ENCODE measurements at places on chromosomes 12 and 14. TPM values are rescaled to one million over a fixed set of nuclear protein-coding genes. Genes with fewer than 3 reads are reported as not detected.

Gene FAM90A1
- total RNA-seq, result 0.40 TPM

Gene RND1
- total RNA-seq, result 4.2 TPM

DNA sequence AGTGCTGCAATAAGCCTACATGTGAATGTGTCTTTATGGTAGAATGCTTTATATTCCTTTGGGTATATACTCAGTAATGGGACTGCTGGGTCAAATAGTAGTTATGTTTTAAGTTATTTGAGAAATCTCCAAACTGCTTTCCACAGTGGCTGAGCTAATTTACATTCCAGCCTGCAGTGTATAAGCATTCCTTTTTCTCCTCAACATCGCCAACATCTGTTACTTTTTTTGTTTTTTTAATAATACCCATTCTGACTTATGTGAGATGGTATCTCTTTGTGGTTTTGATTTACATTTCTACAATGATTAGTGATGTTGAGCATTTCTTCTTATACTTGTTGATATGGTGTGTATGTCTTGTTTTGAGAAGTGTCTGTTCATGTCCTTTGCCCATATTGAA is 1186.2 kb downstream of the BCL11B start:
- H3K4me3 ChIP-seq, result no peak overlapping the region
- H3K36me3 ChIP-seq, result no peaks in the 10 kb centered on the region
- H3K27ac ChIP-seq, result no peak overlapping the region
- DNase-seq, result no peak
- no peaks in the 10 kb centered on the region for H3K27me3 ChIP-seq

GRCh38 chr12:118427819-118428218 is 51.5 kb downstream of the SUDS3 start:
- no peak for DNase-seq
- H3K27me3 ChIP-seq, result no peaks in the 10 kb centered on the region
- H3K36me3 ChIP-seq, result no peaks in the 10 kb centered on the region
- H3K27ac ChIP-seq, result no peak overlapping the region
- no peaks in the 10 kb centered on the region for H3K4me1 ChIP-seq
- H3K4me3 ChIP-seq, result no peak overlapping the region

- no peaks in the 10 kb centered on the region for H3K36me3 ChIP-seq
- no peak overlapping the region for H3K27ac ChIP-seq
- no peak overlapping the region for H3K4me3 ChIP-seq
- H3K27me3 ChIP-seq, result no peaks in the 10 kb centered on the region
- no peak for DNase-seq
These were observed 14.9 kb downstream of the STXBP6 start for GRCh38 chr14:25034803-25035681.

Gene HRK
- total RNA-seq, result 0.12 TPM

- H3K27me3 ChIP-seq, result no peaks in the 10 kb centered on the region
- H3K27ac ChIP-seq, result no peak overlapping the region
- no peaks in the 10 kb centered on the region for H3K4me1 ChIP-seq
- H3K4me3 ChIP-seq, result no peak overlapping the region
These were observed 186.4 kb upstream of the E2F7 start for GRCh38 chr12:77251799-77252198.

GRCh38 chr14:88289996-88290395 is 33.1 kb downstream of the KCNK10 start:
- H3K4me3 ChIP-seq, result no peak overlapping the region
- no peaks in the 10 kb centered on the region for H3K36me3 ChIP-seq
- H3K27me3 ChIP-seq, result no peaks in the 10 kb centered on the region
- no peak for DNase-seq
- no peak overlapping the region for H3K27ac ChIP-seq
- H3K4me1 ChIP-seq, result no peaks in the 10 kb centered on the region

DNA sequence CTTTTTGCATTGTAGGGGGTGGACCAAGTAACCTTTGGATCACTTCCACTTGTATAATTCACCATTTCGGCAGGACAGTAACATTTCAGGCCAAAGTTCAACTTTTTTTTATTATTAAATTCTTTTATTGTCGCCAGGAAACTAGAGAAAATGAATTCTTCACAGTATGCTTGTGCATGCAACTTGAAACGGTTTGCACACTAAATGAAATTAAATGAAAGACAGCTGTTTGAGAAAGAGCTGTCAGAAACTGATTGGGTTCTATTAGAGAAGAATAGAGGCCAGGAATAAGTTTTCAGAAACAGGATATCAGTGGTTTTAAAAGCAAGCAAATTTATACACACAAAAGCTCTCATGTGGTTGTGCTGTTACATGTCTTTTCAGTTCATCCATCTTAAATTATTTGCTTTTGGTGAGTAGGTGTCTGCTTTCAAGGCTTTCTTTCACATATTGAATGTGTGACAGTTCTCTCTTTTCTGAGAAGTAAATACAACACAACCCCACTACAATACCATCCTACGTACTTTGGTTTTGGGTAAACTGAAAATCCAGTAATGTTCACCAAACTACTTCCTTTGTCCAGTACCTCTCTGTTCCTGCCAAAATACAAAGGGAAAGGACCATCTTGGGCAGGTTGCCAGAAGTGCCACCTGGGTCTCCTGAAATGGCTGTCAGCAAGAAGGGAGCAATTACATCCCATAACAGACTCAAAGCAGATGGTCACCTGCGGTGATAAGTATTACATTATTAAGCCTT is 291.7 kb downstream of the RAD51B start:
- no peak overlapping the region for H3K4me3 ChIP-seq
- no peak for DNase-seq
- no peaks in the 10 kb centered on the region for H3K4me1 ChIP-seq
- no peak overlapping the region for H3K27ac ChIP-seq
- no peaks in the 10 kb centered on the region for H3K27me3 ChIP-seq

- no peaks in the 10 kb centered on the region for H3K36me3 ChIP-seq
- H3K4me1 ChIP-seq, result no peaks in the 10 kb centered on the region
- H3K4me3 ChIP-seq, result no peak overlapping the region
- no peak for DNase-seq
- no peak overlapping the region for H3K27ac ChIP-seq
- H3K27me3 ChIP-seq, result peaks cover 12% of the 10 kb centered on the region
These were observed 26.7 kb downstream of the SERPINA1 start for GRCh38 chr14:94361682-94362081.

DNA sequence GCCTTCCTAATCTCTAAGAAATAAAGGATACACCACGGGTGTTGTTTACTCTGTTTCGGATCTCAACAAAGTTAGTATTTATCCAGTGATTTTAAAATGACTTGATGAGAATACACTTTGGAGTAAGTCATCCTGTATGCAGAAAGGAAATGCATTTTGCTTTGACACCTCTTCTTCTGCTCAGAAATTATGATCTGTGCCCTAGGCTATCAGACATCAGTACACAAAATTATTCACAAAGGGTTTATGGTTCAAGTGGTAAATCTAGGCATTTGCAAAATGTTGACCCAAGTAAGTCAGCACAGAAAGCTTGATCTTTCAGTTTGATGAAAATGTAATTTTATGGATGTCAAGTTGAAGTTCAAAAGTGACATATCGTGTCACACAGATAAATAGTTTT is 248.5 kb downstream of the ATP23 start:
- no peaks in the 10 kb centered on the region for H3K27me3 ChIP-seq
- H3K4me3 ChIP-seq, result no peak overlapping the region
- DNase-seq, result no peak
- no peak overlapping the region for H3K27ac ChIP-seq
- no peaks in the 10 kb centered on the region for H3K36me3 ChIP-seq

DNA sequence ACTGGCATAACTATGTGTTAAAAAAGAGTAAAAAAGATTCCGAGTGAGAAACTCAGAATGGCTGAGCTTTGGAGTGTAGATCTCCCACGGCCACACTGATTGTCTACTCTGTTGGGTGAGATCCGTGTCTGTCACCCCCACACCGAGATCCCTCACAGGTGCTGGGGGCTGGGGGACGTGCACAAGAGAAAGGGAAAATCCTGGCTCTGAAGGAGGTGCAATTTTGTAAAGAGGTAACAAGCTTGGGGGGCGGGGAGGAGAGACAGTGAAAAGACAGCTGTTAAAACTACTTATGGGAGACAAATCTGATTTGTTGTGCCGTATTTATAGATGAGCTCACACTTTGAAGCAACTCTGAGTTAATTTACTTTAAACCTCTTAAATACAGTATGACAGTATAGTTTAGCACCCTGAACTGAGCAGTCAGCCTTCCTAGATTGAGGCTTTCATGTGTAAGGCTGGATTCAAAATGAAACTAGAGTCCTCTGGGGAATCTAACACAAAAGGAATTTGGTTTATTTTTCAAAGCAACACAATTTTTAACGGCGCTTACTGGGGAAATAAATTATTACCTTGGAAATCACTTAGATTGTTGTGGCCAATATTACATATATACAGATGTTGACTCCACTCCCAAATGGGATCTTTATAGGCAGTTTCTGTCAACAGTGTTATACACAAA is 167.4 kb upstream of the RGS6 start:
- H3K4me3 ChIP-seq, result no peak overlapping the region
- no peak for DNase-seq
- no peaks in the 10 kb centered on the region for H3K36me3 ChIP-seq
- H3K4me1 ChIP-seq, result no peaks in the 10 kb centered on the region
- no peak overlapping the region for H3K27ac ChIP-seq

Gene IL31
- not detected for total RNA-seq

Gene DAO
- not detected for total RNA-seq

DNA sequence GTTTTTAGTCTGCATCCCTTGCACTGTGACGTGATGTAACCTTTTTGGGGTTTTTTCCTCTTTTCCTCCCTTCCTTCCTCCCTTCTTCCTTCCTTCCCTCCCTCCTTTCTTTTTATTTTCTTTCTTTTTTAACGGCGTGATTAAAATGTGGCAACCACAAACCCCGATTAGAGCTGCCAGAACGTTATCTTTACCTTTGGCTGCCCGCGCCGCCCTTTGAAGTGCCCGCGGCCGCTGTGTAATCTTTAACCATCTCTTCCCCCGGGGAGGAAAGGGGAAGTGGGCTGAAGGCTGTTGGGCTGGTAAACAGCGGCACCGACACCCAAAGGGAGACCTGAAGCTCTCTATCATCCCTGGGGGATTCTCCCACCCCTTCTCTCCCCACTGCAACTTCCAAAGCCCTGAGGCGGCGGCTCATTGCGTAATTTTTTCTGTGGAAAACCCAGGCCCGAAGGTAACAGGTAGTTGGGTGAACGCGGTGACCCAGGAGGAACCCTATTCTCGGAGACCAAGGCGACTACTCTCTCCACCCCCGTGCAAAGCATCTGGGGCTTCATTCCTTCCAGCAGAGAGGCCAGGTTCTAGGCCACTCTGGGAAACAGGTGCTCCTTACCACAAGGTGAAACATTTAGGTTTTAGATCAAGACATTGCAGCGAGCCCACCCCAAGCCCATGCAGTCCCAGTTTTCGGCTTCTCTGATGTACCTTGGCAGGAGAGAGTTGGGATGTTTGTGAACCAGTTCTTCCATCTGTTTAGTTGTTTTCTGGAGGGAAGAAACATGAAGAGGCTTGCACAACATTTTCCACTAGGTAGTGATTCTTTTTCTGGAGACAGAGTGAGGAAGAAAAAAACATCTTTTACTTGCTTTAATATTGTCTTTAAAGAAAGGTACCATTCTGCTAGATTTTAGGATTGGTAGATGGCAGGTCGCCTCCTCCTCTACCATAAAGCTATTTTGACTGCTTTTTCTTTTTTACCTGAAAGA is 1.5 kb downstream of the LGR5 start:
- no peak overlapping the region for H3K27ac ChIP-seq
- no peaks in the 10 kb centered on the region for H3K36me3 ChIP-seq
- peak overlapping the region; percentile 52 for H3K4me3 ChIP-seq
- H3K27me3 ChIP-seq, result peaks cover 32% of the 10 kb centered on the region
- H3K4me1 ChIP-seq, result peaks cover 3% of the 10 kb centered on the region

Gene TMEM132D
- not detected for total RNA-seq

Gene WSCD2
- total RNA-seq, result 0.06 TPM

- no peaks in the 10 kb centered on the region for H3K27me3 ChIP-seq
- H3K27ac ChIP-seq, result no peak overlapping the region
- no peaks in the 10 kb centered on the region for H3K4me1 ChIP-seq
- H3K4me3 ChIP-seq, result no peak overlapping the region
- H3K36me3 ChIP-seq, result no peaks in the 10 kb centered on the region
These were observed 72.3 kb upstream of the STXBP6 start for GRCh38 chr14:25122211-25122610.

Gene SERPINA12
- not detected for total RNA-seq
